ENCODE measurements at places on chromosomes 4 and X. TPM values are rescaled to one million over a fixed set of nuclear protein-coding genes. Genes with fewer than 3 reads are reported as not detected.

GRCh38 chr4:52103319-52103718 lies 52.2 kb downstream of the SPATA18 start:
- H3K4me3 ChIP-seq, result no peak overlapping the region
- no peaks in the 10 kb centered on the region for H3K36me3 ChIP-seq
- no peak overlapping the region for H3K27ac ChIP-seq
- H3K27me3 ChIP-seq, result peaks cover 3% of the 10 kb centered on the region

- H3K36me3 ChIP-seq, result peaks cover 33% of the 10 kb centered on the region
- H3K4me1 ChIP-seq, result peaks cover 12% of the 10 kb centered on the region
- no peak for DNase-seq
- no peak overlapping the region for H3K4me3 ChIP-seq
These were observed 11.2 kb downstream of the ZXDA start for GRCh38 chrX:57899064-57899463.

- H3K27ac ChIP-seq, result no peak overlapping the region
- no peaks in the 10 kb centered on the region for H3K36me3 ChIP-seq
- no peaks in the 10 kb centered on the region for H3K4me1 ChIP-seq
- H3K27me3 ChIP-seq, result no peaks in the 10 kb centered on the region
These were observed 106.0 kb upstream of the NDST4 start for GRCh38 chr4:115219315-115219860.

DNA sequence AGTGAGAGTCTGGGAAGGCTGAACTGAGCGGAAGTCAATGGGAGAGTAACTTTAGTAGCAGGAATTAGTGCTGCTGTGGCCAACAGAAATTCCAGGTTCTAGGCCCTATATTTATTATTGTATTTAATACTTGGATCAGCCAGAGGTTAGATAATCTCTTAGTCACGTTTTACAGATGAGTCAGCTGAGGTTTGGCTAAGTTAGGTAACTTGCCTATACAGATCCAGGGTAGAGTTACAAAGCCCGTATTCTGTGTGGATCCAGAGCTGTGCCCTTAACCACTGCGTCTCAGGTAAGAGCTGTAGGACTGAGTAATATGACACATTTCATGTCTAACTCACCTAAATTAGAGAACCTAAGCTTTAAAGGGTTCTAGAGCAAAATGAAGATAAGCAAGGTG lies 20.5 kb downstream of the PSMD10 start:
- peaks cover 2% of the 10 kb centered on the region for H3K4me1 ChIP-seq
- H3K4me3 ChIP-seq, result no peak overlapping the region
- no peak for DNase-seq
- H3K36me3 ChIP-seq, result peaks cover 53% of the 10 kb centered on the region

- DNase-seq, result no peak
- H3K27ac ChIP-seq, result no peak overlapping the region
- no peaks in the 10 kb centered on the region for H3K27me3 ChIP-seq
- H3K4me3 ChIP-seq, result no peak overlapping the region
These were observed 189.3 kb downstream of the PTTG2 start for GRCh38 chr4:38149472-38149996.

- no peak overlapping the region for H3K27ac ChIP-seq
- DNase-seq, result no peak
- peaks cover 4% of the 10 kb centered on the region for H3K4me1 ChIP-seq
- H3K4me3 ChIP-seq, result no peak overlapping the region
- H3K36me3 ChIP-seq, result no peaks in the 10 kb centered on the region
- no peaks in the 10 kb centered on the region for H3K27me3 ChIP-seq
These were observed 69.9 kb upstream of the WDR1 start for GRCh38 chr4:10186228-10187214.

GRCh38 chr4:187069398-187069797 lies 345.7 kb upstream of the FAT1 start:
- no peak overlapping the region for H3K4me3 ChIP-seq
- no peak overlapping the region for H3K27ac ChIP-seq
- no peaks in the 10 kb centered on the region for H3K4me1 ChIP-seq
- DNase-seq, result no peak

DNA sequence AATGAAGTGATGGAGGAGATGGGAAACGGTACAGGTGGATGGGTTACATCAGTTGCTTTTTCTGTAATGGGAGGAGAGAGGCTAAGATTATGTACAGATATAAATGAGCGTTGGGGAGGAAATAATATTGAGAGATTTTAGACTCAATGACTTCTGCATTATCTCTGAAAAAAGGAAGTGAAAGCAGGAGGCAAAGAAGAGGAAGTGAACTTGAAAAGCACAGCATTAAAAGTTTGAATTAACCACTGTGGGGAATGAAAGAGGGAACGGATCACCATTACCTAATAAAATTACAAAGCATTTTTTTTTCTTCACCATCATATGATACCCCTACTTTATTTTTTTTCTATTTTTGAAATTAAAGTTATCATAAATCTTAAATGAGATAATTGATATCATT lies 1025.5 kb downstream of the RPA4 start:
- no peak overlapping the region for H3K4me3 ChIP-seq
- no peaks in the 10 kb centered on the region for H3K36me3 ChIP-seq
- DNase-seq, result no peak
- H3K4me1 ChIP-seq, result peaks cover 1% of the 10 kb centered on the region

DNA sequence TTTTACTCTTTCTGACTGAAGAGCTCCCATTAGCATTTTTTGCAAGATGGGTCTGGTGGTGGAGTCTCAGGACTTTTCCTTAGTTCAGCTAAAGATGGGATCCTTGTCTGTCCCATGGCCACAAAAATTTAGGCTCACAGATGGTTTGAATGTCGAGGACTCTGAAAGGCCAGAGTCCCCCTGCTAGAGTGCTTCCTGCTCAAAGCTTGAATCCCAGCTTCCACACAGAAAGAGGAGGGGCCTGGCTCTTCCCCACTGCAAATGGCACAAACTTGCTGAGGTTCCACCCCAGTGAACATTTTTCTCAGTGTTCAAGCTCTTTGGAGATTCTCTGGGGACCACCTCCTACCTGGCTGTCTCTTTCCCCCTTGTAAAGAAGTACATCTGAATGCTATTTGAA lies 64.7 kb upstream of the UGT2B15 start:
- no peak overlapping the region for H3K27ac ChIP-seq
- no peaks in the 10 kb centered on the region for H3K36me3 ChIP-seq
- H3K4me3 ChIP-seq, result no peak overlapping the region

GRCh38 chr4:15658136-15658770 lies 3.1 kb upstream of the FBXL5 start:
- H3K27me3 ChIP-seq, result no peaks in the 10 kb centered on the region
- H3K4me3 ChIP-seq, result no peak overlapping the region
- H3K36me3 ChIP-seq, result no peaks in the 10 kb centered on the region
- H3K27ac ChIP-seq, result no peak overlapping the region

GRCh38 chr4:182807767-182808548 lies 109.2 kb downstream of the DCTD start:
- peak overlapping the region; percentile 55 for H3K27ac ChIP-seq
- no peaks in the 10 kb centered on the region for H3K27me3 ChIP-seq
- DNase-seq, result no peak
- no peak overlapping the region for H3K4me3 ChIP-seq
- peaks cover 3% of the 10 kb centered on the region for H3K36me3 ChIP-seq

DNA sequence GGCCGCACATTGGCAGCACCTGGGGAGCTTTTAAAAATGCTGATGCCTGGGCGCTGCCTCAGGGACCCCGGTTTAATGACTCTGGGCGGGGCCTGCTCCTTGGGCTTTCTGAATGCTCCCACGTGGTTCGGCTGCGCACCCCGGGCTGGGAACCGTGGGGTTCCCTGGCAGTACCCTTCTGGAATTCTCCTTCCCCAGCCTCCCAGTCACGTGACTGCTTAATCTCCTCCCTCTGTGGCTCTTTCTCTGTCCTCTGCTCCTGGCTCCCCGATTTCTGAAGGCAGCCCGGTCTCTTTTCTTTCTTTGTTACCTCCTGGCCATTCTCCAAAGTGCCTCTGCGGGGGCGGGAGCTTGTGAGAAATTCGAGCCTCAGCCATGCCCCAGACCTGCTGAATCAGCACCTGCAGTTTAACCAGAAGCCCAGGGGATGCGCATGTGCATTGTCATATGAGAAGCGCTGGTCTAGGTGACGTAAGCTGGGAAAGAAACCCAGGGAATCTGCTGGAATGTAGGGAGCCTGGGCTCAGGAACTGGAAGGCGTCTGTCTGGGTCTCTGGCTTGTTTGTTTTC lies 16.6 kb downstream of the CLCN4 start:
- no peaks in the 10 kb centered on the region for H3K36me3 ChIP-seq
- peaks cover 15% of the 10 kb centered on the region for H3K27me3 ChIP-seq

DNA sequence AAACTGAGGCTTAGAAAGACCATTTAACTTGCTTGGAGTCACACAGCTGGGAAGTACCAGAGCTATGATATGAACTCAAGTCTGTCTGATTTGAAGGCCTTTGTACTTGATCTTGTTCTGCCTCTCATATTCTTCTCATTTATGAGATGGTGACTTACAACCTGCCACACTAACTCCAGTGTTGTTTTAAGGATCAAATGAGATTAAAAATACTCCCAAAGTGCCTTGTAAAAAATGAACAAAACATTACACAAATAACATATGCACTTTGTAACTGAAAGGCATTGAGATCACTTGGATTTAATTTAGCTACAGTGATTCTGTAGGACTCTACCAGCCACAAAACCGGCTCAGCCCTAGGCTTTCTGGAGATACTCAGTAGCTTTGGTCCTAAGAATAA lies 15.6 kb upstream of the MAP7D3 start:
- H3K27ac ChIP-seq, result no peak overlapping the region
- H3K36me3 ChIP-seq, result no peaks in the 10 kb centered on the region
- DNase-seq, result no peak
- H3K4me3 ChIP-seq, result no peak overlapping the region
- peaks cover 3% of the 10 kb centered on the region for H3K4me1 ChIP-seq

DNA sequence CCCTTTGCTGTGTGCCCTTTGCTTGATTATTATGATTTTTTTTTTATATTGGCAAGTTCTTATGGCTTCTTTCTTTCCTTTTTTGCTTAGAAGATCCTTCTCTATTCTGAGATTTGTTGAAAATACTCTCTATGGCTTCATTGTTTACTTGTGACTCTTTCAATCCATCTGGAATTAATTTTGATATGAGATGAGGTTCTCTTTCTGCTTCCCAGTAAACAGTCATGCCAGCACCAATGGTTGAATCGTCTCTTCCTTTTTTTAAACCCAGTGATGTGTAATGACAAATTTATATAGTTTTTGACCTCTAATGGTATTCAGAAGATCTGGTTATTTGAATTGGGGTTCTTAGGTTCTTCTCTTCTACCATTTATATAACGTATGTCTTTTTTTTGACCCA lies 121.8 kb downstream of the ARHGAP10 start:
- H3K4me3 ChIP-seq, result no peak overlapping the region
- no peaks in the 10 kb centered on the region for H3K4me1 ChIP-seq
- DNase-seq, result no peak
- H3K27ac ChIP-seq, result no peak overlapping the region
- no peaks in the 10 kb centered on the region for H3K27me3 ChIP-seq
- peaks cover 15% of the 10 kb centered on the region for H3K36me3 ChIP-seq

DNA sequence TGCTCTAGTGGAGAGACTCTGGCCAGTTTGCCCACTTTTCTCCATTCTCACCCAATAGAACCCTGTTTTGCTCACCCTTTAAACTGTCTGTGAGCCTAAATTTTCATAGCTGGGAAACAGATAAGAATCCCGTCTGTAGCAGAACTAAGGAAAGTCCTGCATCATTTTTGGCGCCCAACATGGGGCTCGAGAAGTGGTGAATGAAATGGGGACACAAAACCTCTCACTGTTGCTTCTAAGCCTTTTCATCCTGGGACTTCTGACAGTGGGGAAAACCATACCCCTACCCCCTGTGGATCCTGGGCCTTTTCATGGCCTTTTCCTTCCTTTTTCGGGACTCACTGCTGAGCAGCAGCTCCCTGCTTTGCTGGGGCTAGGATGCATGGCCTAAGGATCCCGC lies 189.9 kb downstream of the INPP4B start:
- no peak overlapping the region for H3K4me3 ChIP-seq
- peaks cover 37% of the 10 kb centered on the region for H3K36me3 ChIP-seq
- DNase-seq, result peak; percentile 18
- H3K4me1 ChIP-seq, result no peaks in the 10 kb centered on the region
- no peak overlapping the region for H3K27ac ChIP-seq

- H3K36me3 ChIP-seq, result no peaks in the 10 kb centered on the region
- peak overlapping the region; percentile 83 for H3K27ac ChIP-seq
- H3K4me3 ChIP-seq, result peak overlapping the region; percentile 37
- H3K27me3 ChIP-seq, result no peaks in the 10 kb centered on the region
- no peak for DNase-seq
- H3K4me1 ChIP-seq, result peaks cover 67% of the 10 kb centered on the region
These were observed 6.3 kb downstream of the FMR1 start for GRCh38 chrX:147917700-147918695.

DNA sequence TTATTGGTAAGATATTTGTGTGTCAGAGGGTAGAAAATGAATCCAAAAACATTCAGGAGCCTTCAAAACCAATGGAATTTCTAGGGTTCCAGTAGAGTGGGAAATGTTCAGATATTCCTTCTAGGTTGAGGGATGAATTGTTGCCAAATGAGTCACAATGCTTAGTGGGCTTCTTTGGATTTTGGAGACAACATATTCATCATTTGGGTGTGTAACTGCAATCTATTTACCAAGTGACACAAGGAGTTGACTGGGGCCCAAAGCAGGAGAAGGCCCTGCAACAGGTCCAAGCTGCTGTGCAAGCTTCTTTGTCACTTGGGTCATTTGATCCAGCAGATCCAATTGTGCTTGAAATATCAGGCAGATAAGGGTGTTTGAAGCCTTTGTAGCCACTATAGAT lies 551.5 kb upstream of the PITX2 start:
- H3K4me3 ChIP-seq, result no peak overlapping the region
- H3K27me3 ChIP-seq, result no peaks in the 10 kb centered on the region
- no peak for DNase-seq
- no peak overlapping the region for H3K27ac ChIP-seq
- H3K36me3 ChIP-seq, result no peaks in the 10 kb centered on the region

GRCh38 chr4:130510661-130511060 lies 1414.7 kb downstream of the C4orf33 start:
- H3K36me3 ChIP-seq, result no peaks in the 10 kb centered on the region
- H3K4me3 ChIP-seq, result no peak overlapping the region
- no peaks in the 10 kb centered on the region for H3K27me3 ChIP-seq
- DNase-seq, result no peak
- no peak overlapping the region for H3K27ac ChIP-seq

DNA sequence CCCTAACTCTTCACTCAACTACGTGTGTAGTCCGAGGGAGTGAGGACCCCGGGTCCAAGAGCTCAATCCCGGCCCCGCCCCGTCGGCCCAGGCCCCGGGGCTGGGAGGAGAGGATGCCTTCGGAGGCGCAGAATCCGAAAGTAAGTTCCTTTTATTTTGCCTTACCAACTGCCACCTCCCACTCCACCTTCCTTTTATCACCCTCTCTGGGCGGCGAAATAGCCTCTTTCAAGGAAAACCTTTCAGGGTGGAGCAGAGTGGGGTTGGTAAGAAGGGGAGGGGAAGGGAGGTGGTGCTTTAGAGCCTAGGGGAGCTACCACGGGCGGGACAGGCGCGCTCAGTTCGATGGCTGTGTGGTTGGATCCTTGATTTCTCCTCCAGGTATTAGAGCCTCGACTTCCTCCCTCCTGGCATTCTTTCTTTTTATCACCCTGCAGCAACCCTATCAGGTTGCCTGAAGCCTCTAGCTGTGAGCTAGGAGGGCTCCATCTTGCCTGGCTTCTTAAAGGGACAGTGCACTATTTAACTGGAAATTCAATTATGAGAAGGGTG lies 191.2 kb downstream of the RRAGB start:
- H3K36me3 ChIP-seq, result no peaks in the 10 kb centered on the region
- no peaks in the 10 kb centered on the region for H3K27me3 ChIP-seq
- peak overlapping the region; percentile 91 for H3K27ac ChIP-seq

- DNase-seq, result no peak
- H3K4me1 ChIP-seq, result no peaks in the 10 kb centered on the region
- H3K4me3 ChIP-seq, result no peak overlapping the region
- H3K36me3 ChIP-seq, result no peaks in the 10 kb centered on the region
- H3K27ac ChIP-seq, result no peak overlapping the region
These were observed 1365.2 kb downstream of the STIM2 start for GRCh38 chr4:28225689-28226353.

The PRDM8 gene
- 11.1 TPM for total RNA-seq

The CDK16 gene
- total RNA-seq, result 48.2 TPM

The EPHA5 gene
- total RNA-seq, result not detected

The SPATA4 gene
- total RNA-seq, result not detected

The GPRIN3 gene
- total RNA-seq, result 6.3 TPM

The RNF175 gene
- total RNA-seq, result 0.66 TPM

The OPN1MW2 gene
- total RNA-seq, result not detected
